ENCODE measurements at places on chromosomes 3 and 15.
A peak's percentile ranks its signal among the peaks of the same experiment; 100 is the strongest.

DNA sequence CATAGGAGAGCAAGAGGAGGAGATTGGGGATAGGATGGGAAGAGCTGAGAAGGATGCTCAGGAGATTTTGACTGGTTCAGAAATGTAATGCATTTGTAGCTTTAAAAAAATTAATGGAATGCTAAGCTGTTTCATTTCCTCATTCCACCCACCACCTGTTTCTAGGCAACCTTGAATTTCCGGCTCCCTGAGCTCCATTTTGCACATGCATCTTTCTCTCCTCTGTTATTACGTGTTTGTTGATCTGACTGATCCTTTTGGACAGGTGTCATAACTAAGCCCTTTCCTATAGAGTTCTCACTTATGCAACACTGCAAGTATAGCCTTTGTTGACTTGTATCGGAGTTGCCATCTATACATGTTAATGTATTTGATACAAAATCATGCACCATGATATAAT lies 4.3 kb downstream of the TMPRSS7 start:
- no peak for DNase-seq

GRCh38 chr3:2908693-2909351 lies 201.4 kb downstream of the IL5RA start:
- no peak for DNase-seq

DNA sequence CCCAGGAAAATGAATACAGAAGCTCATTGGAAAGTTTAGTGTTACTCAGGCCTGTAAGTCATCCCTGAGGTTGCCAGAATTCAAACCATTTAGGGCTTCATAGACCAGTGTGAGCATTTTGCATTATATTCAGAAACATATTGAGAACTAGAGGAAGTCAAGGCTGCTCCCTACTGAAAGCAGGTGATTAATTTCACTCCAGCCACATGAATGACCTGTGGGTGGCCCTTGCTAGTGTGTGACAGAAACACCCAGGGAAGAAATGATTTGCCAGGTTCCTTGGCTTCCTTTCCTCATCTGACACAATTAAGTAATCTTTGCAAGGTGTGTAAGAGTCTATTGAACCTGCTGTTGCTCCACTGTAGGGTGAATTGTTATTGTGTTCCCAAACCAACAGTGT lies 61.8 kb downstream of the GAP43 start:
- DNase-seq = no peak

- no peak for DNase-seq
Measured at GRCh38 chr15:99135194-99135593, 30.3 kb downstream of the SYNM start.

GRCh38 chr3:188062216-188062615 lies 91.7 kb upstream of the LPP start:
- no peak for DNase-seq

GRCh38 chr3:17322106-17322793 lies 420.2 kb downstream of the TBC1D5 start:
- no peak for DNase-seq

DNA sequence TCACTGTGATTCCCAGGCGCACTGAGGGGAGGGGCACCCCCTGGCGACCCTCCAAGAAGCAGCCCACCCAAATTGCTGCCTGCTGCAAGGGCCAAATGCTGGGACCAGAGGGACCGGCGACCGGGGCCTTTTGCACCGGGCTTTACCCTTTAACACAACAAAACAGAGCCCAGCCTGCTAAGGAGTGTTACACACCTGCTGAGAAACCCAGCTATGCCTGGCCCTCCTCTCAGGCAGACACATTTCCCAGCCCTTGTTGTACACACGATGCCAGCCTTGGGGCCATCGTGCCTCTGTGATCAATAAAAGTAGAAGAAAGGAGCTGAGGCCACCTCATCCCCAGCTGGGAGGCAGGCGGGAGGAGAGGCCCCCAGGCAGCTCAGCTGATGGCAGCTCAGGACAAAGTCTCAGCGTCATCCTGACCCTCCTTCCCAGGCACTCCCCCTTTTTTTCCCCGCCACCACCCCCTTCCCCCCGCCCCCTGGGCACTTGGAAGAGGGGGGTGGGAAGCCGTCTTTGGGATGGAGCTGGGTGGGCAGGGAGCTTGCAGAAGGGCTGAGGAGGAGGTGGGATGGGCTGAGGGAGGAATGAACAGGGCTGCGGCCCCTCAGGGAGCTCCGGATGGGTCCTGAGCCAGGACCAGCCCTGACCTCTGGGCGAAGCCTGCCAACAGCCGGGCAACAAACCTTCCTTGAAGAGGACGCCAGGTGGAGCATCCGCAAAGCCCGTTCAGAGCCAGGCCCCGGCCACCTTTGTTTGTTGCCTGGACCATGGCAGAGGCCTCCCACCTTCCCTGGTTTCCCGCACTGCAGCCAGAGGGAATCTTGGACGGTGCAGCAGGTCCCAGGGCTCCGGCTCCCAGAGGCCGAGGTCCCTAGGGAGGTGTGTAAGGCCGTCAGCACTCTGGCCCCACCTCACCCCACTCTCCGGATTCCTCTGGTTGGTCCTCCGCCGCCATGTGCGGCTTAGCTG lies 45.9 kb upstream of the SEC61A1 start:
- no peak for DNase-seq

DNA sequence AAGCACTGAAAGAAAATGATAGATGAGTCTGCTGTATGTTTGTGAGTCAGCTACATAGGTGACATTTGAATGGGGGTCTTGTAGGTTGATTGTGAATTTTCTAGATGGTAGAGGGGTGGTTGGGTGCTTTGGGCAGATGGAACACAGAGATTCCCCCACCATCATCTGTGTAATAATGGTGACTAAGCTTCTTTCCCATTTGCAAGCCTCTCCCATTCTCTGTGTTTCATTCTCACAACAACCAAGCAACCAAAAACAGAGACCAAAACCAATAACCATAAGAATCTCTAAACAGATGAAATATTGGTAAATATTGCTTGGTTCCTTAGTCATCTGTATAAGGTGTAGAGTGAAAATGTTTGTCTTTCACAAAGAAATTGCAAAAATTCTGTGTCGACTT lies 17.8 kb upstream of the UTS2B start:
- DNase-seq = no peak

DNA sequence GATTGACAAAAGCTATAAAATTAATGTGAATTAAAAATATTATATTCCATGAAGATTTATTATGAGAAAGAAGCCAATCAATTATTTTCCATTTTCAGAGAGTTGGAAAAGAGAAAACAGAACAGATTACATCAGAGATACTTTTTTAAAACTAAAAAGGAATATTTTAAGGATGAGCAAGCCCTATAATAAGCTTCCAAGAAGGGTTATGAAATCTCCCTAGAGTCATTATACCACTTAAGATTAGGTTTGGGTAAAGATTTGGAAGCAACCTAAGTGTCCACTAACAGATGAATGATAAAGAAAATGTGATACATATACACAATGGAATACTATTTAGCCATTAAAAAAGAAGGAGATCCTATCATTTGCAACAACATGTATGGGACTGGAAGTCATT lies 51.6 kb upstream of the FSIP1 start:
- no peak for DNase-seq

- DNase-seq = no peak
Measured at GRCh38 chr3:9909221-9910013, 6.8 kb downstream of the IL17RE start.

DNA sequence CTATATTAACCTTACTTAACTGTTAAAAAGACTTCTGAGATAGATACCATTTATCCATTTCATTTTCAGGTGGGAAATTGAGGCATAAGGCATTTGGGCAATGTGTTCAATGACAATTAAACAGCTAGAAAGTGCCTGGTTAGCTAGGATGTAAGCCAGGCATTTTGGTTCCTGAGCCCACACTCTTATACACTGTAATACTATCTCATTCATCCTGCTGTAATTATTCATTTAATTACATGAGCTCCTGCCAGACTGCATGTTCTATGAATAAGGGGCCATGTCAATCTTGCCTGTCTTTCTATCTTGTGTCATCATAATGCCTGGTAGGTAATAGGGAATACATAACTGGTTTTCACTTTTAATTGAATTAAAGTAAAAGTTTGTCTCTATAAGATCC lies 74.0 kb downstream of the RBMS3 start:
- DNase-seq = no peak

GRCh38 chr3:9298236-9298635 lies 48.8 kb upstream of the SRGAP3 start:
- DNase-seq = no peak

- peak; percentile 12 for DNase-seq
Measured at GRCh38 chr3:123194552-123194951, 7.2 kb upstream of the SEC22A start.

DNA sequence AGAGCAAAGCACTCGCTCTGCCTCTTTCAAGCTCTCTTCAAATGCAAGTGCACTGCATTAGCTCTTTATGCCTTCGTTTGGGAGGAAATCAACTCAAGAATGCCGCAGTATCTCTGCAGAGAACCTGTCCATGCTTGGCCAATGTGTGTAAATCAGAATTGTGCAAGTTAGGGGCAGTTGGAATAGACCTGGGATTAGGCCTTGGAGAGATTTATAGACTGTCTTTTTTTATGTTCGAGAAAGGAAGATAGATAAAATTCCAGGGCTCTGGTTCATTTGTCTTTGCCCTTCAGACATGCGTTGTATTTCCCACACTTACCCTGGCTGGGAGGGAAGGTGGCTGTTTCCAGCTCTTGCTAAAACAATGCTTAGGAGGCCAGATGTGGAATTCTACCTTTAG lies 163.7 kb downstream of the MOBP start:
- no peak for DNase-seq

- no peak for DNase-seq
Measured at GRCh38 chr3:171239757-171240503, 213.4 kb upstream of the SLC2A2 start.

DNA sequence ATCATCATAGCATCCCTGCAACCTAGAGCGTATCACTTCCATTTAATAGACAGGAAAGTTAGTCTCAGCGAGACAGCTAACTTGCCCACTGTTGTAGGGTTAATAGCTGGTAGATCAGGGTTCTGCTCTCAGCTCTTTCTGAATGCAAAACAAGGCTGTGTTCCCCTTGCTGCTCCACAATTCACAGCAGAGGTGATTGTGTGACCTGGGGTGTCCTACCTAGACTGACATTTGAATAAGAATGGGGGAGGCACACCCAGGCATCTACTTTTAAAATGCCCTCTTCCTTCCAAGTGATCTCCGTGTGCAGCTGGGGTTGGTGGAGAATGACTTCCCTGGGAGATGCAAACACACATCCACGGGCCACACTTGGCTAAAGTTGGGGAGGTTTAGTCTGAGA lies 43.0 kb upstream of the CACNA2D3 start:
- DNase-seq = no peak

GRCh38 chr3:193899001-193899400 lies 236.9 kb upstream of the HES1 start:
- no peak for DNase-seq

DNA sequence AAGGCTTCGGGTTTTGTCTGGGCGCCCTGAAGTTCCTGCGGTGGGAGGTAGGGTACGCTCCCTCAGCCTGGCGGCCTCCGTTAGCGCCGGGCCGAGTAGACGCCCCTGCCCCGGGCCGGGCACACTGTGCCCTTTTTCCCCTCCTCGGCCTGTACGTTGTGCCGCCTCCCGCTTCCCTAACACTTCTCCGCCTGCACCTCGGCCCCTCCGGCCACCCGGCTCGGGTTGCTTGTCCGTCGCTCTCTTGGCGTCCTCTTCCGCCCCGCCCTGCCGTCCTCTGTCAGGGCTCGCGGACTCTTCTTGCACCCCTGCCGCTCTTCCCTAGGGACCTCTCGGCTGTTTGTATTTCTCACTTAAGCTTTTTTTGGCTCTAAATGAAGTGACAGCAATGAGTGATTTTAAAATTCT lies 384 bp downstream of the KNL1 start:
- peak; percentile 32 for DNase-seq

- DNase-seq = no peak
Measured at GRCh38 chr15:82398785-82399184, 30.8 kb upstream of the GOLGA6L9 start.

DNA sequence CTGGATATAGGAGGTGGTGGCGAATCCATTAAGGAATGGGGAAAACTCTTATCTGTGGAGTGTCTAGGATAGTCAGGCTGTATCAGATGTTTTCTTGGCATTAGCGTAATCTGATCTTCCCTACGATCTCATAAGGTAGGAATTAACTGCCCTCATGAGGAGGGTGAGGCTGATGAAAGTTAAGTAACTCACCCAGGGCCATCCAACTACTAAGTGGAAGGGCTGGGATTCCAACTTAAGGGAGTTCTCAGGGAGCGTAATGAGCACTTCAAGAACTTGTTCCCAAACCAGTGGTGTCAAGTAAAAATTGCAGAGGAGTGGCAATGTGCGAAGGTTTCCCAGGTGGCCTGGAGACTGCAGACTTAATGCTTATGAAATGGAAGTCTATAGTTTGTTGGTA lies 55.9 kb upstream of the OSBPL11 start:
- DNase-seq = no peak

DNA sequence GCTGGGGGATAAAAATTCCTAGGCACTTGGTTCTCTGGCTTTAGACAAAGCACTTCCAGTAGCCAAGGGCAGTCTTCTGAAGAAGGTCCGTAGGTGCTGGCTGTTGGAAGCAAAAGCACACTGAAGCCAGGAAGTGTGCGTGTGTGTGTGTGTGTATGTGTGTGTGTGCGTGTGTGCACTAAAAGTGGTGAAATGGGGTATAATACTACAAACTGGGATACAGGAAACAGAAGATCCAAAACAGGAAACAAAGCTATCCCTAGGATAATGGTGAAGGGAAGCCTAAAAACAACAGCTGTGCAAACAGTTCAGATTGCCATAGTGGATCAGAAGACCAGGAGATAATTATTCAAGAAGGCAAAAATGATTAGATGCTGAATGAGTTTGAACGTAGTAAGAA lies 103.4 kb downstream of the IL20RB start:
- DNase-seq = no peak

DNA sequence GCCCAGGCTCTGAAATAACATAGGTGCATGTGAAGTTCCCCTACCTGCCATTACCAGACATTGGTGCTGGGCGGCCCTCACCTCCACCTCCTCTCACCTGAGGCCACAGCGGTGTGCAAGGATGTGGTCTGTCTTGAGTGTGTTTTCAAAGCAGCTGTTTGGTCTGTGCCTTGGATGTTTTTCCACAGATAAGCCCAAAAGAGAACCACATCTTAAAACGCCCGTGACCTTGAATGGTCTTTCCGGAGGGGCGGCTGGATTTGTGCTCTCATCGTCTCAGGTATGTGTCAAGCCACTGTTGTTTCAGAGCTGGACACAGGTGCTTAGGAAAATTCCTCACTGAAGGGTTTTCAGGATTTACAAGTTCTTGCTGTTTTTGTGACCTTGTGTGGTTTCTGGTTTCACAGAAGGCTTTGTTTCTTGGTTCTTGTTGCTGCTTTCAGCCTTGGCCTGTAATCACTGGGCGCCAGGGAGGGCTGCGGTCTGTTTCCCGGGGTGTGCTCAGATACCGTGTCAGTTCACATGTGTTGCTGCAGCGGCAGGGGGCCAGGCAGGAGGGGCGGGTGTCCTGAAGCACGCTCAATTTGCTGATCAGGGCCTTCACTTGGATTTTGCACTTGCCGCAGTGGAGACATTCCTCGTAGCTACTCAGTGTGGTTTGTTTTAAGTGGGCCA lies 128.4 kb downstream of the IGF1R start:
- peak; percentile 33 for DNase-seq

- no peak for DNase-seq
Measured at GRCh38 chr3:117786349-117786748, 1076.8 kb downstream of the TUSC7 start.

DNA sequence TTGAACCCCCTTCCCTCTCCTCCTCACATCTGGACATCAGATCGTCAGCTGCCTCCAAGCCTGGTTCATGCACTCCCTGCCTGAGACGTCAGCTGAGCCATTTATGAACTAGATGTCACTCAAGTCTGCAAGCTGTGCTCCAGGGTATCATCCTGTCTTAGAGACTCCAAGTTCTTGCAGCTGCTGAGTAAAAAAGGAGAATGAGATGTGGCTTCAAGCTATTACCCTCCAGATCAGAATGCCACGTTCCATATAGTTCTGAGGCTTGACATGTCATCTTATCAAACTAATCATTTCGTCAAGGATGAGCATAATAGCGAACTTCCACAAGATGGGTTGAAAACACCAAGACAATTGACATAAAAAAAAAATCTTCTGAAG lies 766.3 kb downstream of the TBL1XR1 start:
- no peak for DNase-seq

Data from heart right ventricle (tissue), 16 donors.